ENCODE measurements at places on chromosomes 7 and 10.

DNA sequence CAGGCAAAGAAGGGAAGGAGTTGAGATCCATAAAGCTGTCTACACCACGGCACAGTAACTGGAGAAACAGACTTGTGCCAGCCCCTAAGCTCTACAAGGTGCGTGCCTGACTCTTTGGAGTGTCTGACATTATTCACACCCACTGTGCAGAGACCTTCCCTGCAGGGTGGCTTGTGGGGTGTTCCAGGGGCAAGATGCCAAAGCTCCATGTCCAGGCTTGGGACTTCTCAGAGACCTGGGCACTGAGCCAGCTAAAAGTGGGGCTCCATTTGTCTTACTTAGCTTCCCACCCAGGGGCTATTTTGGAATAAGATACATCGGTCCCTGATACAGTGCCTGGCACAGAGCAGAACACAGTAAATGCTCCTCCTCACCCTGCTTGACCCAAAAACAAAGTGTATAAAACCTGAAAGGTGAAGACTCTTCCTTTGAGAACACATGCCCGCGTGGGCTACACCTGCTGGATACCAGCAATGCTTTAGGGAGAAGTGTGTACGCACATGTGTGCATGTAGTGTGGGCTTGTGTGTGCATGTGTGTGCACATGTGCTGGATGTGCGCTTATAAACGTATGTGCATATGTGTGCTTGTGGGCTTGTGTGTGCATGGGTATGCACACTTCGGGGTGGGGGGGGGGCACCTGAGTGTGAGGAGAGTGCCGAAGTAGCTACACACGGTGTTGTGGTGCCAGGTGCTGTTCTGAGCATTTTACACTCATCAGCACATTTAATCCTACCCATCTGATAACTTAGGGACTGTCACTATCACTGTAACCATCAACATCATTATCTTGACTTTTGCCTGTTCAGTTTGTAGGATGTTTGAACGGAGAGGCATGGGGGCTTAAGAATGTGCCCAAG is 143.0 kb downstream of the ARHGAP22 start:
- DNase-seq, result no peak

DNA sequence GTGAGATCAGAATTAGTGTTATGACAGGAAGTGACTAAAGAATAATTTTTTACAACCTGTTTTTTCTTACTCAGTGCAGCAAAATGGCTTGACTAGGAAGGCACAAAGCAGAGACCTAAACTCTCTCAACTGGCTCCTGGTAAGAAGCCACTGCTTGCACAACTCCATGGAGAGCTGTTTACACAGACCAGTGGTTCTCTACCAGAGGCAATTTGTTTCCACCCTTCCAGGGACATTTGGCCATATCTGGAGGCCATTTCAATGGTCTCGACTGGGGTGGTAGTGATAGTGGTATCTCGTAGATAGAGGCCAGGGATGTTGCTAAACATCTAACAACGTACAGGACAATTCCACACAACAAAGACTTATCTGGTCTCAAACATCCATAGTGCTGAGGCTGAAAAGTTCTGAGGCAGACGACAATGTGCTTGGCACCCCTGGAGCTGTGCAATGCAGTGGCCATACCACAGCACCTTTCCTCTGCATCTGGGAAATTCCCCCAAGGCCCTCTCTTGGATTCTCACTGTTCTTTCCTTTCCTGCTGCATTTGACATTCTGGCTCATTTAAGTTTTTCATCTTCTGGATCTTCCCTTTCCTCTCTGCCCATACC is 105.4 kb upstream of the LAMB4 start:
- DNase-seq, result no peak

DNA sequence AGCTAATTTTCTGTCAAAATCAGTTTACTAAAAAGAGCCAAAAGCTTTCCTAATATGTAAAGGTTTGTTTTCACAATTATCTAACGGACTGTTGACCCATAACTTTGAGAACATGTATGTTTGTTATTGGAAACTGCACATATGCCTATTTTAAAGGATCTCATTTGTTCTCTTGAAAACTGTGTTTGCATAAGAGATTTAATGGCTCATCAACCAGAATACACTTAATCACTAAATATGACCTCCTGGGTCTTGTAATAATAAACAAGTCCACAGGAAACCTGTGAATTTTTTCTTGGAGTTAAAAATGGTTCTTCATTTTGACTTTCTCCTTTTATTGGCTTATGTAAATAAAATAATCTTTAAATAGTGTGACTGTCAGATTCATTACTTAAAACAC is 48.3 kb upstream of the STEAP1B start:
- no peak for DNase-seq

GRCh38 chr7:16463949-16464715 is 1.4 kb downstream of the SOSTDC1 start:
- DNase-seq, result no peak

DNA sequence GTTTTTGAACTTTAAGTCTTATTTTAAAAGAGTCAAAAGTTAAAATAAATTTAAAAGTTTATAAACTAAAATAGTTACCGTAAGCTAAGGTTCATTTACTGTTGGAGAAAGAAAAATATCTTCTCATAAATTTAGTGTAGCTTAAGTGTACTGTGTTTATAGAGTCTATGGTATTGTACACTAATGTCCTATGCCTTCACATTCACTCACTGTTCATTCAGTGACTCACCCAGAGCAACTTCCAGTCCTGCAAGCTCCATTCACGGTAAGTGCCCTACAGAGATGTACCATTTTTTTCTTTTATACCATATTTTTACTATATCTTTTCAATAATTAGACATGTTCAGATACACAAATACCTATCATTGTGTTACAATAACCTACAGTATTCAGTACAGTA is 97.6 kb downstream of the PTN start:
- DNase-seq, result no peak

GRCh38 chr10:70000262-70000661 is 52.4 kb upstream of the MACROH2A2 start:
- DNase-seq, result no peak

- DNase-seq, result no peak
These were observed 47.6 kb upstream of the PPP1R3C start for GRCh38 chr10:91680487-91680886.

- DNase-seq, result no peak
These were observed 232.4 kb upstream of the KLF14 start for GRCh38 chr7:130966246-130967009.

Data from iPS-NIHi11 (cell line).